SHP77 (cell line): ENCODE measurements at places on chromosomes 4 and X.

GRCh38 chrX:43676971-43677572 lies 21.0 kb downstream of the MAOA start:
- DNase-seq = peak; percentile 12

- peak; percentile 29 for DNase-seq
Observed at GRCh38 chr4:76690011-76690905, 207.7 kb downstream of the SOWAHB start.

DNA sequence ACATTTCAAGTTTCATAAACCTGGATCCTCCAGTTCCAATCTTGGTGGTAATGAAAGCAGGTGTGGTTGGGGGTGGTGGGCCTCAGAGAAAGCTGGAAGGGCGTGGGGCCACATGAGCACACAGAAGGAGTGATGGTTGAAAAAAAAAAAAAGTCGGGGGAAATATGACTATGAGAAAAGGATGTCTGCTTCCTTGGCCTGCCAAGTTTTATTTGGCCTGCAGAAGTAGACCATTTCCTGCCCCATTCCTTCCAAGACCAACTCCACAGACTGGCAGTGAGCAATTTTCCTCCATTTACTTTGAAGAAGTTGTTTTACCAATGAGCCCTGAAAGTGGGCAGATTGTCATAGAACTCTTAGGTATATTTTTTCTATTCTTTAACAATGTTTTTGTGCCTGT lies 43.3 kb downstream of the LNX1 start:
- DNase-seq = no peak

GRCh38 chr4:6633091-6633906 lies 7.2 kb upstream of the MRFAP1 start:
- no peak for DNase-seq

GRCh38 chr4:177574446-177574845 lies 132.2 kb upstream of the AGA start:
- no peak for DNase-seq

- peak; percentile 50 for DNase-seq
Observed at GRCh38 chrX:37685381-37686359, at the start of gene XK. Gene XK (plus strand): TSS chrX:37685791. CDS start chrX:37685962, 171 bp downstream.

DNA sequence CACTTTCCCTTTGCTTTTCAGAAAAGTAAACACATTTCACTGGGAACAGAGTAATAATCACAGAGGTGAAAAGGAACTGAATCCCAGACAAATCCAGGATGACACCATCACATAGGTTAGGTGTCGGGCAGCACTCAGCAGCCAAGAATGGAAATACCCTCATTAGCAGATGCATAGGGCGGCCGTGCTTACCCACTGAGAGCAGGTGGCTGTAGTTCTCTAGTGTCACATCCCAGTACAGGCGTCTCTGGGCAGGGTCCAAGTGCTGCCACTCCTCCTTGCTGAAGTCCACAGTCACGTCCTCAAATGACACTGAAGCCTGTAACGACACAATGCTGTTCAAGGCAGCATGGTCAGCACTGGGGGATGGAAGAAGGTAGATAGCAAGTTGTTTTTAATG lies 26.9 kb downstream of the ZNF41 start:
- DNase-seq = no peak

DNA sequence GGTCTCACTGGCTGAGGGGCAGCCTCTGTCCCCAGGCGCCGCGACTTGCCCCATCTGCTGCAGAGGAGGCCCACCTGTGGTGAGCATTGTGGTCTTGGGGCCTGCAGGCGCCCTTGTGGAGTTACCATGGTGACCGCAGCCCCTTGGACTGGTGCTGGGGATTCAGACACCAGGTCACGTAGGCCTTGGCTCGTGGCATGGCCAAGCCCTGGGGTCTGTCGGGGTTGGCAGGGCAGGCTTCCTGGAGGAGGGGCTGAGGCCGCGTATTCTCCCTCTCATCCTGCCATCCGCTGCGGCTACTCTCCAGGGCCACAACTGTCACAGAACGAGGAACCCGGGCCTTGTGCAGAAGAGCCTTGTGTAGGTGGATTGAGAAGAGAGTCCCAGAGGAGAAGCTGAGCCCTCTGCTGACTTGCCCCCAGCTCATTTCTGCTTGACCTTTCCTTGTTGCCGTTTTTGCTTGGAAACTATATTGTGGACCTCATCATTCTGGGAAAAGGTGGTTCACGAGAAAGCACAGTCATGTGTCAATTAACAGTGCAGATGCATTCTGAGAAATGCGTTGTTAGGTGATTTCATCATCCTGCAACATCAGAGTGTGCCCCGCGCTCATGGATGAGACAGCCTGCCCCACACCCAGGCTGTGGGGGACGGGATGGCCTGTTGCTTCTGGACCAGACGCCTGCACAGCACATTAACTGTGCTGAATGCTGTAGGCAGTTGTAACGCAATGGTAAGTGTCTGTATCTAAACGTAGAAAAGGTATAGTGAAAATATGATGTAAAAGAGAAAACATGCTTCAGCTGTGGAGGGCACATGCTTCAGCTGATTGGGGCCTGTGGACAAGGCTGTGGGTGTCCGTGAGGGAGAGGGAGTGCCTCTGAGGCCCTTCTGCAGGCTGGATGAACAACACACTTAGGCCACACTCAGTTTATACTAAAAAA lies 38.5 kb downstream of the TRMT44 start:
- DNase-seq = no peak

DNA sequence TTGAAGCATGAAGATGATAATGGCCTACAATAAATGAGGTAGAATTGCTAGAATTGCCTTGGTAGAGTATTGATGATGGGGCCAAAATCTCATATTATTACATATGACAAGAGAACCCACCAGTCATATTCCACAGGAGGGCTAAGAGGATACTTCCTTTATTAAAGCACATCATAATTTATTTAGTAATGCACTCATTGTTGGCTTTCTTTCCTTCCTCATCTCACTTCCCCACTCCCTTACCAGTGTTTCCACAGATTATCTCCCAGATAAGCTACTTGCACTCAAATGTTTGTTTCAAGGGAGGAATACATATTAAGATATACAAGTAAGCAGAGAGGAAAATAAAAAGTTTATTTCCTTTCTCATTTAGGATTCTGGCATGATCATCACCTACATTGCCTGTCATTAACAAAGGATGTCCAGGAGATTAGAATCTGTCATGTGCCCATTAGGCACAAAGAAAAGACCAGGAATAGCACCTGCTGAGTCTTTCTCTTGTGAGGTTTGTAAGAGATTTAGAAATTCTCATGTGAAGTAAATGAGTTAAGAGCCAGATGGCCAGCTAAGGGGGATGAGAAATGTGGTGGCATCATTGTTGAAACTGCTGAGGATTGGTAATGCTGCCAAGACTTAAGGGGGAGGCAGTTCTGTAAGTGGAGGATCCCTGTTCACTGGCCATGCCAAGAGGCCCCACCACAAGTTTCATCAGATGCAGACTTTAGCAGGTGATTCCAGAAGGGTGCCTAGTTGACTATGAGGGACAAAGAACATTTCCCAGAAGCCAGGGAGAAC lies 52.4 kb upstream of the PRDM8 start:
- DNase-seq = no peak

- no peak for DNase-seq
Observed at GRCh38 chrX:22147214-22147613, 115.1 kb downstream of the PHEX start.

- no peak for DNase-seq
Observed at GRCh38 chr4:142762280-142762679, 83.8 kb downstream of the INPP4B start.

DNA sequence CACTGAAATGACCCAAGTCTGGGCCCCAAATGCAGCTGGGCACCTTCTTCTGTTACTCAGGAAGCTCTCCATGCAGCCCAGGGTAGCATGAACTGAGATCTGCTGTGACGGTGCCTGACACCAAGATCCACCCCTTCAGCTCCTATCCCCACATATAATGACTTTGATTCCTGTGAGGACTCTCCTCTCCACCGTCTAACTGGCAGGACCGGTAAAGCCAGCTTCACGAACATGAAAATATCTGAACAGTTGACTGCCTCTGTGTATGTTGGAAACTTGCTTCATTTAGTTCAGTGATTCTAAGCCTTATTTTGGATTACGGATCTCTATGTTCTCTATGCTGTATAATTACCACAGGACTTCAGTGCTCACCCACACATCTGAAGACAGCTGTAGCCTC lies 115.5 kb upstream of the TMEM150C start:
- DNase-seq = no peak

GRCh38 chrX:9770319-9770718 lies 4.7 kb upstream of the GPR143 start:
- no peak for DNase-seq

DNA sequence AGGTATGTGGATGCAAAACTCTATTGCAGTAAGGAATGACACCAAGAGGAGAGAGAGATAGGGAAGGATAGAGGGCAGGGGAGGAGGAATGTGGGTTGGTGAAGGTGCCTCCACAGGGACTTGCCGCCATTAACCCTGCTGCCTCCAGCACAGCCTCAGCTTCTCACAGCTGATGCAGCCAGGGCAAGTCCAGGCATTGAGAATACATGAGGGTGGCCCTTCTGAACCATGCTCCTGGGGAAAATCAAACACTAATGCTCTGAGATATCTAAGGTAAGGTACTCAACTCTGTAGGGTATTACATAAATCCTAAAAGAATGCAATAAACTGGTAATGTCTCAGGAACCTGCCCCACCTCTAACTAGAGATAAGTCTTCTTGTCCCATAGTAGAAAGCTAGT lies 28.7 kb downstream of the UGT2B7 start:
- DNase-seq = no peak

GRCh38 chrX:13372203-13372980 lies 52.5 kb upstream of the ATXN3L start:
- DNase-seq = no peak

GRCh38 chr4:54495091-54495490 lies 162.7 kb upstream of the KIT start:
- DNase-seq = no peak

- DNase-seq = no peak
Observed at GRCh38 chrX:41382714-41383645, 49.0 kb downstream of the DDX3X start.

DNA sequence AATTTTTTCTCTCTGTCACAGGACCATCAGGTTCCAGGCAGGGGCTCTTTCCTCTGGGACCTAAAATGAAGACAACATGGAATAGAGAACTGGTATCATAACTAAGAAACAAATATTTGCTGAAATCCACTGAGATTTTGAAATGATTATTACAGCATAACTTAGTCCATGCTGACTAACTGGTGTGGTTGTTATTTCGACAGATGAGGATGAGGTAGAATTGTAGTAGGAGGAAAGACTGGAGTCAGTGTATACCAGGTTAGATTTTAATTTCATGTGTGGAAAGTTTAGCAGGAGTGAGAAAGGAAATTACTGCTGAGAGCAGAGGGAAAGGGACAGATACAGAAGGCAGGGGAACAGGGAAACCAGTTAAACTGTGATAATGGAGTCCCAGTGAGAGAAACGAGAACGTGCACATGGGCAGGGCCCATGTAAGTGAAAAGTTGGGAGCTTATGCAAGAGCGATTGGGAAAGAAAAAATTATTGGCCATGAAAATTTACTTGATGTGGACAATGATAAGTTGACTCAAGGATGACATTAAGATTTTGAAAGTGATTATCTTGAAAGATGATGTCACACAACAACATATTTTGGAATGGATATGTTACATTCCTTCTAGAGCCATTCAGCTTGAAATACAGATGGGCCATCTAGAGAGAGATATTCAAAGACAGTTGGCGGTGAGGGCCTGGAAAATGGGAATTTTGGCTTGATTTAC lies 98.7 kb upstream of the DDIT4L start:
- no peak for DNase-seq

DNA sequence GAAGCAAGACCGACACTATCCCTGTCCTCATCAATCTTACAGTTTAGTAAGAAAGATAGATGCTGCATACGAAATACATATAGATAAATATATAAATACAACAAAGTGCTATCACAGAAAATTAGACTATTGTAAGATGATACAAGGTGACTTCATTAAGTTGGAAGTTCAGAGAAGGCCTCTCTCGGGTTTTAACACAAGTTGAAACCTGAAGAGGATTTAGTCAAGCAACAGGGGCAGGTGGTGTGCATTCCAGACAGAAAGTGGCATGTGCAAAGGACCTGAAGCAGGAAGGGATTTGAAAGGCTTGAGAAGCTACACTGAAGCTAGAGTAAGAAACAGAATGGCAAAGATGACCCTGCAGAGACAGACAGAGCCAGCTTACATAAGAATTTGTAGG lies 36.5 kb downstream of the USP46 start:
- DNase-seq = no peak

GRCh38 chrX:98409867-98410266 lies 1526.2 kb downstream of the RPA4 start:
- no peak for DNase-seq

DNA sequence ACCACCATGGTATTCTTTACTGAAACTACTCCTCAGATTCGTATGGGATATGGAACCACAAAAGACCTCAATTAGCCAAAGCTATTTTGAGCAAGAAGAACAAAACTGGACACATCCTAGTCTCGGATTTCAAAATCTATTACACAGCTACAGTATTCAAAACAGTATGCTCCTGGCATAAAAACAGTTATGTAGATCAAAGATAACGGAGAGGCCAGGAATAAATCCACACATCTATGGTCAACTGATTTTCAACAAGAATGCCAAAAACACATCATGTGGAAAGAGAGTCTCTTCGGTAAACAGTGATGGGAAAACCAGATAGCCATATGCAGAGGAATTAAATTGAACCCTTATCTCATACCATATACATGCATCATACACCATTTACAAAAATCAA lies 155.3 kb downstream of the SPCS3 start:
- DNase-seq = no peak

- no peak for DNase-seq
Observed at GRCh38 chr4:61505773-61506685, 305.9 kb downstream of the ADGRL3 start.

- DNase-seq = no peak
Observed at GRCh38 chrX:94686071-94686470, 1012.1 kb downstream of the FAM133A start.

DNA sequence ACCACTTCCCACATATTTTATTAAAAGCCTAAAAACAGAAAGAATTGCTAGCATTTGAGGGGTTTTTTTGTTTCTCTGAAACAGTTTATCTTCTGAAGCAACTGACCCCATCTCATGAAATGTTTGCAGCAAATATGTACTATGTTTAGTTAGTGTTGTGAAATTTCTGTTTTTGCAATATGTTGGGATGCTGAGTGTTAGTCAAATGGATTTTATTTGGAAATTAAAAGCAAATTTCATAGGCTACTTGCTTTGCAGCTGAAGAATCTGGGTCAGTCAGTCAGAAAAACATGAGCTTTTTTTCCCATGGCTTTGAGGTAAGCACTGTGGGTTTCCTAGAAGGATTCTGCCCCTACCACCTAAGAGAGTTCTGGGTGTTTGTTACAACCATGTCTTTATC lies 184.9 kb upstream of the DKK2 start:
- no peak for DNase-seq
